ENCODE measurements at places on chromosomes 4 and X.

- no peak for DNase-seq
Observed at GRCh38 chrX:9903146-9903545, 64.0 kb upstream of the CLDN34 start.

GRCh38 chrX:134804779-134805178 lies 146.5 kb upstream of the PLAC1 start:
- DNase-seq: no peak

DNA sequence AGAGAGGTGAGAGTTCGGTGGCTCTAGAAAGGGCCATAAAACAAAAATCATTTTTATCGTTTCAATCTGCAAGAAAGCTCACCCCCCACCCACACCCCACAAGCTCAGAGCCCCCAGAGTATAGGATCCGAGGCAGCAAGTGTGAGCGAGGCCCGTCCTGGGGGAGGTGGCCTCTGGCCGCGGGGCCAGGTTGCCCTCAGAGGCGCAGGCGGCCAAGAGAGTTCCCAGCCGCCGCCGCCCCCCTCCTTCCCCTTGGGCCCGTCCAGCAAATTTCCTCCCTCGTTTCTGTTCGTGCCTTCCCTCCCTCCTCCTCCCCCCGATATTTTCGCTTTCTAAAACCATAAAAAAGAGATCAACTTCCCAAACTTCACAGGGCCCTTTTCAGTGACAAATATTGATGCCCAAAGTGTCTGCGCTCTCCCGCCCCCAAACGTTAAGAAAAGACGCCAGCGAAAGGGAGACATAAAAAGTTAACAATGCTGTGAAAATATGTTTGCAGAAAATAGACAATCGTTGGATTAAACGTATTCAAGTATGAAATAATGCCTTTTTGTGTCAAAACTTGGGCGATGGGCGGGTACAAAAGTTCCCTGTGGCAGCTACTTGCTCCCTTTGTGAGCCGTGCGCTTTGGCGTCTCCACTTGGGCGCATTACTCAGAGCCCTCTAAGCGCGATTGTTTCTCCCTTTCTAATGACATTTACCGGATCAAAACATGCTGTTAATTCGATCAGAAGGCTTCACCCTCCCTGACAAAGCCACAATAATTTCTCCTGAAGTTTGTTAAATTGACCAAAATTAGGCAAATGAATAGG lies 1.1 kb upstream of the HELT start:
- DNase-seq: no peak

GRCh38 chrX:130393451-130394074 lies 8.1 kb upstream of the GPR119 start:
- no peak for DNase-seq
